ENCODE measurements at places on chromosomes 2 and 18.

GRCh38 chr18:26504831-26505230, 43.5 kb downstream of the KCTD1 start:
- DNase-seq: no peak

DNA sequence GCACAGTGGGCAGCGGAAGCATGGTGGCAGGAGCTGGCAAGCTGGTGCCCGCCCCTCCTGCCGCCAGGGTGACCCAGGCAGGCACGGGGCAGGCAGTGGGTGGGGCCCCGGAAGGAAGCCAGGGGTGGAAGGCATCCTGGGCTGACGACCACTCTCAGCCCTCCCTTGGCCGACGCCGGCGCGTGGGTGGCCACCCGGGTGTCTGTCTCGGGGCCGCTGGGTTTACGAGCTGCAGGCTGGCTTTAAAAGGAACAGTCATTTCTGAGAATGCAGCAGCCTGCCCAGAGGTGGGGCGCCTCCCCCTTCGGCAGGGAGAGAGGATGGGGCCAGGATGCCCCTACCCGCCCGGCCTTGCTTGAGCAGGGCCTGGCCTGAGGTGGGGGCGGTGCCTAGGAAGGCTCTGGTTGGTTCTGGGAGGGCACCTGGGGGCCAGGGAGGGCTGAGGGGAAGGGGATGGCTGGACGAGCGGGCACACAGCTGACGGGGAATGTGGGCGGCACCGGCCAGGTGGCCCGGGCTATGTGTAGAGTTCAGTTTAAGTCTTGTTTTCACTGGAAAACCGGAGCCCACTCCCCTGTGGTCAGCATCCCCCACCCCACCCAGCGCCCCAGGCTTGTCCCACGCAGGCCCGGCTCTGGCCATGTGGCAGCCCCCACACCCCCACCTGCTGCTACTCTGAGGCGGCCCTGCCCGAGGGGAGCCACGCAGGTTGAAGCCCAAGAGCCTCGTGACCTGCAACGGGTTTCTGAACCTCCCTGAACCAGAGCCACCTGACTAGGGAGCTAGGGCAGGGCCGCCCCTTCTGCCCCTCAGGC, 6.3 kb downstream of the BOK start:
- no peak for DNase-seq

- DNase-seq: no peak
These were observed 99.5 kb upstream of the AGAP1 start for GRCh38 chr2:235394278-235394828.

- no peak for DNase-seq
These were observed 99.2 kb downstream of the BCL2L11 start for GRCh38 chr2:111219734-111220505.

DNA sequence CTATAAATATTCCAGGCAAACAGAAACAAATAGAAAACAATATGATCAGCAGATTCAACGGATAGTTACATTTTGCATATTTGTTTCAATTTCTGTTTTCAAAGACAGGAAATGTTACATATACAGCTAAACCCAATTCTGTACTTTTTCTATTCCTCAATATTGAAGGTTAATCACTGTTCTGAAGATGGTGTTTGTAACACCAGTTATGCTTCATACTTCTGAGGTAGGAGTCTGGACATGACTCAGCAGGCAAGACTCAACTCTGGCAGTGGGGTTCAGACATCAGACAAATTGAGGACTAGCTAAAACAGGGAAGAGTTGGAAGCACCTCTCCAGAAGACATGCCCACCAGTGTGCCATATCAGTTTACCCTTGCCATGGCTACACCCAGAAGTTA, 16.6 kb downstream of the SERPINB13 start:
- DNase-seq: no peak

- no peak for DNase-seq
These were observed 18.2 kb upstream of the HMSD start for GRCh38 chr18:63930773-63931354.

- DNase-seq: no peak
These were observed 41.7 kb upstream of the NABP1 start for GRCh38 chr2:191636235-191636543.

DNA sequence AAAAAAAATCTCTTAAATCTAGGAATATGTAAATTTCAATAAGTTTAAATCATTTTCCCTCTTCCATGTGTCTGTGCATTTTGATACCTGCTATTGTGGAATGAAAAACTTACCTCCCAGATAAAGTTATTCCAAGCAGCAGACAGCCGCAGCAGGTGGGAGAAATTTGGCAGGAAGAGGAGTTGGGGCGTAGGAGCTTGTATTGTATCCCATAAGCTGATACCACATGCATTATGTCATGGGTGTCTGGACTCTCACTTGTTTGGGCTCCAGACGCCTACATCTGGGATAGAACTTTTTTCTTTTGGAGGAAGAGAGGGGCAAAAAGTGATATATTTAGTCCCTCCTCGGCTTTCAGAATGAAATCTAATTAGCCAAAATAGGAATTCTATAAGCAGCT, 59.3 kb upstream of the TCF4 start:
- DNase-seq: no peak

- DNase-seq: no peak
These were observed 65.9 kb downstream of the EDAR start for GRCh38 chr2:108923019-108923700.

DNA sequence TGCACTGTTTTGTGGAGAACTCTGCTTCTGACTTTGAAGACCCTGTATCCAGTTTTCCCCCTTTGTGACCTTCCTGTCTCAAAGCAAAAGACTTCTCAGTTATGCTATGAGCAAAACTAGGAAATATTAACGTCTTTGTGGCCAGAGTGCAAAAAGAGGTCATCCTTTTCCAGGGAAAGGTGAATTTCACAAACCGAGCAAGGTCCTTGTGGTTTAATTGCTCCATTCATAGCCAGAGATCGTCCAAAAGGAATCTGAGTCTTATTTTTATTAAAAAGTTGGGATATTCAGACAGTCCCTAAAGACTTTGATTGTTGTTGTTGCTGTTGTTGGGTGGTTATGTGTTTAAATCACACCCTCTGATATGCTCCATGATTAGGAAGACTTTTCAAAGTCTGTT, 77.4 kb downstream of the NAB1 start:
- DNase-seq: no peak

GRCh38 chr2:229901819-229902218, 20.0 kb downstream of the TRIP12 start:
- no peak for DNase-seq

- no peak for DNase-seq
These were observed 55.2 kb downstream of the CCDC88A start for GRCh38 chr2:55364189-55365055.

- no peak for DNase-seq
These were observed 1.1 kb upstream of the APCDD1 start for GRCh38 chr18:10453261-10453805.

GRCh38 chr18:26004832-26005231, 85.6 kb downstream of the SS18 start:
- DNase-seq: no peak

DNA sequence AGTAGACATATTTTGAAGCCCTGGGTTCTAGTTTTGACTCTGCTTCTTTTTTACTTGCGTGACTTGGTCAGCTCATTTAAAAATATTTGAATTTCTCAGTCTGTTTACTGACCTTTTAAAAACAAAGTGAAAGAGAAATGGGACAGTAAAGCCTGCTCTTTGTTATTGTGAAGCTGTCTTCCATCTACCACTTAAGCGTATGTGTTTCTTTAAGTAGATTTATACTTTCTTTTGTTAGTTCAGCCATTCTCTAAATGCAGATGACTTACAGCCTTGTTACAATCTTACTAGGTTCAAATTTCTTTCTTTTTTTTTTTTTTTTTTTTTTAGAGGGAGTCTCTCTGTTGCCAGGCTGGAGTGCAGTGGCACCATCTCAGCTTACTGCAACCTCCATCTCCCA, 79.5 kb downstream of the UBR3 start:
- DNase-seq: no peak

DNA sequence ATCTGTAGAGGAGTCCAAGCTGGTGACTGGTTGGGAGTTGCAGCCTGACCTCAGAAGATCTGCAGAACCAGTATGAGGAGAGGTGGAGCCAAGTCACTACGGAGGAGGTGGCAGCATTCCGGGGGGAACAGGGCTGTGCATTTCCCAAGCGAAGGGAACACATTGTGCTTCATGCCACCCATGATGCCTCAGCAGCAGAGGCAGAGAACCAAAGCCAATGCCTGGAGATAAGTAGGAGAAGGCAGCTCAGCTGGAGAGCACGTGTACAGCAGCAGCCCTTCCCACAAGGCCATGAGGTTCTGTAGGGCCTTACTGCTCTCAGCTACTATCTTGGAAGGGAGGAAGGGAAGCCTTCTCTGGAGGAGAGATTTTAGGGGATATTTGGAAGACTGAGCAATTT, 67.2 kb upstream of the LRPPRC start:
- DNase-seq: no peak

DNA sequence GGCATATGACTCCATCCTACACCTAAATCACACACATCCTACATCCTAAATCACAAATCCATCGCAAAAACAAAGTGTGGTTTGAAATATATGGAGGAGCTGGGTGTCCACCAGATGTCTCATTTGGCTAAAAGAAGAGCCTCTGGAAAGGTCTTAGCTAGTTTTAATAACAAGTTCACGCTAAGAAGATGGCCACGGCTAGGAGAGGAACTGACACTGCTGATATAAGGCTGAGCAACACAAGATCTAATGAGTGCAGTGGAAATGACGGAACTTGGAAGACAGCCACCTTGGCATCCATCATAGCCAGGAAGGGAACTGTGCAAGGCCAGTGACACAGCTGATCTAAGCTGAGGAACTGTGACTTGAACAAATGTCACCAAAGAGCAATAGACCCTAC, 60.0 kb upstream of the AGAP1 start:
- no peak for DNase-seq

DNA sequence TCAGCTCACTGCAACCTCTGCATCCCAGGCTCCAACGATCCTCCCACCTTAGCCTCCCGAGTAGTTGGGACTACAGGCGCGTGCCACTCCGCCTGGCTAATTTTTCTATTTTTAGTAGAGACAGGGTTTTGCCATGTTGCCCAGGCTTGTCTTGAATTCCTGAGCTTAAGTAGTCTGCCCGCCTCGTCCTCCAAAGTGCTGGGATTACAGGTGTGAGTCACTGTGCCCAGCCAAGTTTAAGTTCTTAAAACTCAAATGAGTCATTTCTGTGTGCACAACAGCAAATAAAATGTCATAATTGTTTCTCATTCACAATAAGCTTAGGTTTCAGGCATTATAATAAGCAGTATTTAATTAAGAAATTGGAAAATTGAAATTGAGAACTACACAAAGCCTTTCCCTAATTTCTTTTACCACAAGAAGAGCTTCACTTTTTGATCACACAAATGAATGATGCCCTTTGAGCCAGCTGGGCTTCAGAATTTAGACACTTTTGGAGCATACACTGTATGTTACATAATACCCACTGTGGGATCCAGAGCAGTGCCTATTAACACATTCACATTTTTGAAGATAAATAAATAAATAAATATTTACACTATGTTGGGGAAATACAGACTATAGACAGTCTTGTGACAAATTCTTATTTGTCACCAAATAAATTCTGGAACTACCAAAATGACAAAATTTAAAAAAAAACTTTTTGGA, 8.6 kb upstream of the ME2 start:
- DNase-seq: no peak

GRCh38 chr2:239689410-239689809, 288.6 kb upstream of the HDAC4 start:
- no peak for DNase-seq

GRCh38 chr18:5627776-5628511, 84.1 kb upstream of the EPB41L3 start:
- DNase-seq: no peak

- no peak for DNase-seq
These were observed 7.0 kb downstream of the XIRP2 start for GRCh38 chr2:166895243-166895642.

DNA sequence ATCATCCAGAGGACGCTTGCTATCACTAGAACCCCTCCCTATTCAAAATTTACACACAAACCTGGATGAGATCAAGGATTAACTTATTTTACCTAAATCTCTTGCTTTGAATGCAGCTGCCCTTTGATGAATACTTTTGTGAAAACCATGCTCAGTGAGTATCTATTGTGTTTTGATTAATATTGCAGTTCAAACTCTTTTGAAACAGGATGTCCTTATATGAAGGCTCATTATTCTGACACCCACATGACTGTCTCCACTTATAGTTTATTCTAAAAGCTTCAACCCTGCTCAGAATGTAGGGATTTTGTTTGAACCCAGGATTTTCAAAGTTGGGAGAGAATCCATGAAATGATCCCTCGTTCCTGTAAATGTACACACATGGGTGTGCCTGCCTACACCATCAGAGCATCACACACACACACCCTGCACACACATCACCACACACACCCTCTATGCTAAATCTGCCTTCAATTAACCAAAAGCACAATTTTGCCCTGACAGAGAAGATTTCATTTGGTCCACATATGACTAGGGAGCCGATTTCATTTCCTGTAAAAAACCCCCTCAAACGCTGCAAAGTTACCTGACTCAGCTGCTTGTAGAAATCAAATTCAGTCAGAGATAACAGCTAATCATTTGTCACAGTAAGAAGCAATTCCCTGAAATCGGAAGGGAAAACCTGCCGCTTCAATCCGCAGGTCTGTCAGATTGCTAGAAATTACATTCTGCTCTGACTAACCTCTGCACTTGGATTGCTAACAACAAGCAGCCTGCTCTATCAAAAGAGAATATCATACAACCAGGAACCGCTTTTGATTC, 65.2 kb downstream of the ZEB2 start:
- no peak for DNase-seq

DNA sequence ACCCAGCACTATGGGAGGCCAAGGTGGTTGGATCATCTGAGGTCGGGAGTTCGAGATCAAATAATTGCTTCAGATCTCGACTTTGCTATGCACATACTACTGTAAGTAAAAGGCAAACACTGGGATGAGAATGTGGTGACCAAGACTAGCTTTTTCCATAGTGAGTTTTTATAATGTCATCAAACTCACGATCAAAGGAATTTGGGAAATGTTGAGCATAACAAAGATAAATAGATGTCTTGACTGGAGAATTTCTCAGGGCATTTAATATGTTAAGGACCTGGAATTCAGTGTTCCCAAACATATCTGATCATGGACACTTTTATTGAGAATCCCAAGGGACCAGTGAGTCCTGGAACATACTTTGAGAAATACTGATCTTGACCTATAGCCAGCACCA, 205.6 kb downstream of the ARHGAP15 start:
- DNase-seq: no peak

DNA sequence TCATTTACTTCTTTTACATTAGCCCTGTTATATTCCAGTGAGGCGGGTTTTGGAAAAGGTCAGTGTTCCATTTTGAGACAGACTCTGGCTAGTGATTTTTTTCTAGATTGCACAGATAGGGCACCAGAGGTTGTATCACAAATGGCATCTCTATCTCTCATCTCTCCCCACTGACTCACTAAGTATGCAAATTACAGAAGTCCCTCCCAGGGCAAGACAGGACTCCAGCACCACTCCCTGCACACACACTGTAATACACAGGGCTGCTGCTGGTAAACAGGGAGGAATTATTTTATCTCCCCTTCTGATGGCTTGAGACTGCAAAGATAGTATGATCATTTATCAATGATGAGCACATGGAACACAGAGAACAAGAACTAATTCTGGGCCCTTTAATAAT, 46.2 kb downstream of the AKAIN1 start:
- DNase-seq: no peak

- peak; percentile 25 for DNase-seq
These were observed 2.9 kb upstream of the BCL2L11 start for GRCh38 chr2:111117598-111118480.

GRCh38 chr18:29007986-29008654, 831.2 kb upstream of the CDH2 start:
- no peak for DNase-seq

- DNase-seq: no peak
These were observed 336.9 kb downstream of the INSIG2 start for GRCh38 chr2:118425191-118425590.

Data from CD8-positive, alpha-beta memory T cell (primary cell).